ENCODE measurements at places on chromosomes 13 and 19. TPM values are rescaled to one million over a fixed set of nuclear protein-coding genes. Genes with fewer than 3 reads are reported as not detected.
A peak's percentile ranks its signal among the peaks of the same experiment; 100 is the strongest.

GRCh38 chr13:47100214-47100853 is 203.5 kb upstream of the HTR2A start:
- H3K4me1 ChIP-seq, result no peaks in the 10 kb centered on the region
- no peak overlapping the region for H3K4me3 ChIP-seq
- no peak for DNase-seq
- no peaks in the 10 kb centered on the region for H3K36me3 ChIP-seq
- no peak overlapping the region for H3K27ac ChIP-seq

GRCh38 chr19:2385053-2385721 is 25.1 kb downstream of the TMPRSS9 start:
- no peaks in the 10 kb centered on the region for H3K4me1 ChIP-seq
- H3K27ac ChIP-seq, result no peak overlapping the region
- H3K27me3 ChIP-seq, result peaks cover 6% of the 10 kb centered on the region
- no peaks in the 10 kb centered on the region for H3K36me3 ChIP-seq
- peak; percentile 18 for DNase-seq

GRCh38 chr13:113764793-113765563 is 6.0 kb downstream of the TMEM255B start:
- peaks cover 13% of the 10 kb centered on the region for H3K4me1 ChIP-seq
- H3K27ac ChIP-seq, result no peak overlapping the region
- H3K27me3 ChIP-seq, result no peaks in the 10 kb centered on the region
- DNase-seq, result no peak

GRCh38 chr19:2923510-2923909 is 21.3 kb downstream of the ZNF77 start:
- H3K4me1 ChIP-seq, result no peaks in the 10 kb centered on the region
- DNase-seq, result no peak
- H3K27me3 ChIP-seq, result no peaks in the 10 kb centered on the region
- no peak overlapping the region for H3K27ac ChIP-seq

DNA sequence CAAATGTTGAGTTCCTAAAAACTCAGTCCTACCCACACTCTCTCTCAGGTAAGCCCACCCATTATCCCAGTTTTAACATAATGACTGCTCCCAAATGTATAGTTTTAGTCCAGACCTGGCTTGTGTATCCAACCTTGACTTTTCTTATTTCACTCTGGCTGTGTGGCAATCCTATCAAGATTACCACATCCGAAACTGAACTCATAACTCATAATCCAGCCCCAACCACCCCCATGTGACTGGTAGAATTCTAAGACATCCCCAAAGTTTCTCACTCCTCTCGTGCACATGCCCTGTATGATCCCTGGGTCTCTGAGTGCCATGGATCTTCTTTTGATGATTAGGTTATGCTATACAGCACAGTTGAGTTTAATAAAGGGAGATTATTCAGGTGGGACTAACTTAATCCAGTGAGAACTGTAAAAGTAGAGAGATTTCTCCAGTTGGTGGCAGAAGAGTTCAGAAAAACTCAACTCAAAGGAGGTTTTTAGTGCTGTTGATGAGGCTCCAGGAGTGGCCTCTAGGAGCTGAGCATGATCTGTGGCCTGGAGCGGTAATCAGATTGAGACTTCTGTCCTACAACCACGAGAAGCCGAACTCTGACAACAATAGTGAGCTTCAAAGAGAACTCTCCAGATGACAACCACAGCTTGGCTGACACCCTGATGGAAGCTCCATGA is 413.4 kb downstream of the ZNF536 start:
- H3K27me3 ChIP-seq, result no peaks in the 10 kb centered on the region
- H3K4me1 ChIP-seq, result no peaks in the 10 kb centered on the region
- H3K27ac ChIP-seq, result no peak overlapping the region
- H3K4me3 ChIP-seq, result no peak overlapping the region

- no peak overlapping the region for H3K4me3 ChIP-seq
- no peaks in the 10 kb centered on the region for H3K36me3 ChIP-seq
- no peak for DNase-seq
- peak overlapping the region; percentile 81 for H3K27ac ChIP-seq
- H3K27me3 ChIP-seq, result no peaks in the 10 kb centered on the region
Observed at GRCh38 chr19:2619076-2619475, 83.4 kb downstream of the GNG7 start.

DNA sequence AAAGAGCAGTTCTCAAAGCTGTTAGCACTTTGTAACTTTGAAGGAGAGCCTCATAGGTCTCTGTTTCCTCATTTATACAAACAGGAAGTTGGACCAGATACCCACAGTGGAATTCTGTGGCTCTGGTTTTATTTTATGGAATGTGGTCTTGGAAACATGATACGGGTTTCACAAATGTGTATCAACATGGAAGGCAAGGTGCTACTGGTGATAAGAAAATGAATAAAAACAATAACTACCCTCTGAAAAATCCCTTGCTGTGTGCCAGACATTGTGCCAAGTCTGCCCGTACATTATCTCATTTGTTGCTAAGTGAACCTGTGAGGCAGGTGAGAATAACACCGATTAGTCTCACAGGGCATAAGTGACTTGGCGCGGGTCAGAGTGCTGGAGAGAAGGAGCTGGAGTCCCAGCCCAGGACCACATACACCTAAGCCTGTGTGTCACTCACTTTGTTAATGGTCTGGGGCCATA is 45.0 kb upstream of the RNF113B start:
- no peak overlapping the region for H3K27ac ChIP-seq
- no peaks in the 10 kb centered on the region for H3K36me3 ChIP-seq
- H3K4me1 ChIP-seq, result peaks cover 8% of the 10 kb centered on the region

GRCh38 chr13:43770871-43771270 is 15.9 kb downstream of the ENOX1 start:
- DNase-seq, result no peak
- no peak overlapping the region for H3K4me3 ChIP-seq
- H3K27ac ChIP-seq, result no peak overlapping the region
- H3K36me3 ChIP-seq, result no peaks in the 10 kb centered on the region
- H3K4me1 ChIP-seq, result no peaks in the 10 kb centered on the region

- H3K36me3 ChIP-seq, result no peaks in the 10 kb centered on the region
- no peaks in the 10 kb centered on the region for H3K27me3 ChIP-seq
- DNase-seq, result no peak
- peaks cover 4% of the 10 kb centered on the region for H3K4me1 ChIP-seq
Observed at GRCh38 chr19:2230807-2231533, 5.2 kb downstream of the PLEKHJ1 start.

GRCh38 chr19:5787409-5788182 is 3.0 kb upstream of the PRR22 start:
- no peak overlapping the region for H3K4me3 ChIP-seq
- DNase-seq, result no peak
- no peaks in the 10 kb centered on the region for H3K27me3 ChIP-seq
- H3K27ac ChIP-seq, result no peak overlapping the region
- H3K4me1 ChIP-seq, result peaks cover 5% of the 10 kb centered on the region
- peaks cover 8% of the 10 kb centered on the region for H3K36me3 ChIP-seq

DNA sequence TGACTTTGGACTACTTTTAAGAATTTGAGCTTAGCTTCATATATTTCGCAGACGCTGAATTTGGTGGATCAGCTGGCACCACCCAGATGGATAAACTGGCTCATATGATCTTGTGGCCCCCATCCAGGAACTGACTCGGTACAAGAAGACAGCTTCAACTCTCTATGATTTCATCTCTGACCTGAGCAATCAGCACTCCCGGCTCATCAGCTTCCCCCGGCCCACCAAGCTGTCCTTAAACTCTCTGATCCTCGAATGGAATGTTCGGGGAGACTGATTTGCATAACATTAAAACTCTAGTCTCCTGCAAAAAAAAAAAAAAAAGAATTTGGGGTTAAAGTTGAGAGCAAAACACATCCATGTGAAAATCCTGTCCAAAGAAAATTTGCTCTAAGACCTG is 71.4 kb upstream of the IRS2 start:
- DNase-seq, result no peak
- no peaks in the 10 kb centered on the region for H3K4me1 ChIP-seq
- H3K36me3 ChIP-seq, result no peaks in the 10 kb centered on the region
- peaks cover 3% of the 10 kb centered on the region for H3K27me3 ChIP-seq

DNA sequence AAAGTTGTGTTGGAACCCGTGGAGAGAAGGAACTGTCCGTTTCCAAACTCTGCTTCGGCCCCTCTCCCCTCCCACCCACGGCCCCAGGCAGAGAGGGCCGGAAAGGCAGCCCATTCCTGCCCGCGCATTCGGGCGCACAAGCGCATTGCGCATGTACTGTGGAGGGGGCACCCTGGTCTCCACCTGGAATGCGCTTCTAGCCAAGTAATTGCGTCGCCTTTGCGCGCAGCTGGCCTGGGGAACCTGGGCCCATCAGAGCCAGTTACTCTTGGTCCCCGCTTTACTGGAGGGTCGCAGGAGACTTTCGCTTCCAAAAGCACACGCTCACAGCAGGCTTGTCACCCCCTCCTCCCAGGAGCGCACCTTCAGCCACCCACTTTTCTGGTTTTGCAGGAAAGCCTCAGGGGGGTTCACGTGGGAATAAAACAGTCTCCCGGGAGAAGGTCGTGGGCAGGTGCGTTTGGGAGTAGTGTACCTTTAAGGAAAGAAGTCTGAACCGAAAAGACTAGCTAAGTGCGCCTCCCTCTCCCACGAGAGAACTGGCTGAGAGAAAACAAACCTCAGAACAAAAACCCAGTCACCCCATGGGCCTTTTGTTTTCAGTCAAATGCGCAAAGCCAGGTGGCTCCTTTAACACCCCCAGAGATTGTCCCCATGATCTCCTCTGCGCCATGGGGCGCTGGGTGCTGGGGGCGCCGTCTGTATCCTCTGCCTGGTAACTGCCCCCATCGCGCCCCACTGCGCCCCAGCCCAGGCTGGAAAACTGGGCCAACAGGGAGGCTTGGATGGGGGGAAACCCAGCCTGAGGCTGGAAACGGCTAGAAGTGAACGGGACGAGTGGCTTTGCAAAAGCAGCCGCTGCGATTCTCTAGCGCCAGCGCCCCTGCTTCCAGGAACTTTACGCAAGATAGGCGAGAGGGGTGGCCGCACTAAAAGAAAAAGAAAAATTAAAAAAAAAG is 28.5 kb downstream of the GSX1 start:
- H3K27me3 ChIP-seq, result peaks cover 37% of the 10 kb centered on the region
- H3K4me1 ChIP-seq, result no peaks in the 10 kb centered on the region
- H3K4me3 ChIP-seq, result no peak overlapping the region
- no peak for DNase-seq

GRCh38 chr19:39342647-39343305 is 555 bp downstream of the SAMD4B start:
- peak overlapping the region; percentile 56 for H3K27ac ChIP-seq
- DNase-seq, result no peak
- H3K27me3 ChIP-seq, result no peaks in the 10 kb centered on the region
- peaks cover 19% of the 10 kb centered on the region for H3K4me1 ChIP-seq
- H3K4me3 ChIP-seq, result peak overlapping the region; percentile 67
- no peaks in the 10 kb centered on the region for H3K36me3 ChIP-seq

DNA sequence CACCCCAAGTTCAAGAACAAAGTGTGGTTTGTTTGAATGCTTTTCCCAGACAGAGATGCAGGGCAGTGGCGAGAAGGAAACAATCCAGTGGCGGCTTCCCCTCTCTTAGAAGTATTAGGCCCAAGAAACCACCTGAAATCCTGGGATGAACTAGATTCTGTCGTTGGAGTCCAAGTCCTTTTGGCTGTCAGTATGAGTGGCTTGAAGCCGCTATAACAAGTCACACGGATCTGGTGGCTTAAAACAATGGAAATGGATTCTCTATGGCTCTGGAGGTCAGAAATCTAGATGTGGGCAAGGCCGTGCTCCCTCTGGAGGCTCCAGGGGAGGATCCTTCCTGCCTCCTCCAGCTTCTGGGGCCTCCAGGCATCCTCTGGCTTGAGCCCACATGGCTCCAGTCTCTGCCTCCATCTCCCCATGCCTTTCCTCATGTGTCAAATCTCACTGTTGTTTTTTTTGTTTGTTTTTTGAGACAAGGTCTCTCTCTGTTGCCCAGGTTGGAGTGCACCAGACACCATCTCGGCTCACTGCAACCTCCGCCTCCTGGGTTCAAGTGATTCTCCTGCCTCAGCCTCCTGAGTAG is 97.7 kb downstream of the GNG7 start:
- no peak overlapping the region for H3K27ac ChIP-seq
- peaks cover 12% of the 10 kb centered on the region for H3K4me1 ChIP-seq
- H3K36me3 ChIP-seq, result no peaks in the 10 kb centered on the region
- no peak overlapping the region for H3K4me3 ChIP-seq
- H3K27me3 ChIP-seq, result no peaks in the 10 kb centered on the region

DNA sequence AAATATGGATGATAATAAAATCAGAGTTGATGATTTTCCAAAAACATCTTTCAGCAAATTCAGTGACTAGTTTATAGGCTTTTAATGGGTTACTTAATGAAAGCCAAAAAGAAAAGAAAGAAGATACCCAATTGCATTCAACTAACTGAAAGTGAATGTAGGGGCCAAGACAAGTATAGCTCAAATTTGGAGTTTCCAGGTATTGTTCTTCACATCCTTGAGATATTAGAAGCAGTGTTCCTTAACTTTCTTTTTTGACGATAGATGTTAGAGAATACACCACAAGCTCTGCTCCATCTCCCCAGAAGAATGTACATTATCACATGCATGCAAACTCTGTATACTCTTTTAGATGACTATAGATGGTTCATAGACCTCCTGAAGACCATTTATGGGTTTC is 43.6 kb downstream of the PDS5B start:
- H3K36me3 ChIP-seq, result no peaks in the 10 kb centered on the region
- peak; percentile 10 for DNase-seq
- H3K4me3 ChIP-seq, result no peak overlapping the region
- no peaks in the 10 kb centered on the region for H3K27me3 ChIP-seq

DNA sequence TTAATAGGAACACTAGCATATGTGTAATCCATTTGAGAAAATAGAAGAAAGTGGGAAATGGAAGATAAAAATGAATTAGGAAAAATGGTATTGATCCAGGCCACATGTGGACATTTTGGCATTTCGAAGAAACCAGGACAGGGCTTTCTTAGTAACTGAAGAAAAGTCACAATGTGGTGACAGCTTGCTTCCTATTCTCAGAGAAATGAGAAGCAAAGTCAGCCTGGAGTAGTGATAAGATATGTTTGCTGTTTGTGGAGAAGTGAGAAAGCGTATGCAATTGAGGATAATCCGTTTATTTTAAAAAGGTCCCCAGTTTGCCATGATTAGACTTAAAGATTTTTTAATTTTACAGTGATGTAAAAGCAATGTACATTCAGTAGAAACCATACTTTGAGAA is 127.9 kb downstream of the SLITRK6 start:
- H3K4me3 ChIP-seq, result no peak overlapping the region
- no peak for DNase-seq
- no peaks in the 10 kb centered on the region for H3K36me3 ChIP-seq

The ZNF829 gene
- total RNA-seq, result 1.3 TPM

The CGB3 gene
- not detected for total RNA-seq

The EPS8L1 gene
- 18.1 TPM for total RNA-seq

The CEBPA gene
- not detected for total RNA-seq

The STAP2 gene
- 12.2 TPM for total RNA-seq

The ZNF507 gene
- total RNA-seq, result 20.3 TPM

All from endothelial cell of umbilical vein (primary cell).